ENCODE measurements at places on chromosomes 3 and 15. TPM values are rescaled to one million over a fixed set of nuclear protein-coding genes. Genes with fewer than 3 reads are reported as not detected.

GRCh38 chr3:56415652-56416051, 52.6 kb downstream of the ERC2 start:
- DNase-seq: no peak

DNA sequence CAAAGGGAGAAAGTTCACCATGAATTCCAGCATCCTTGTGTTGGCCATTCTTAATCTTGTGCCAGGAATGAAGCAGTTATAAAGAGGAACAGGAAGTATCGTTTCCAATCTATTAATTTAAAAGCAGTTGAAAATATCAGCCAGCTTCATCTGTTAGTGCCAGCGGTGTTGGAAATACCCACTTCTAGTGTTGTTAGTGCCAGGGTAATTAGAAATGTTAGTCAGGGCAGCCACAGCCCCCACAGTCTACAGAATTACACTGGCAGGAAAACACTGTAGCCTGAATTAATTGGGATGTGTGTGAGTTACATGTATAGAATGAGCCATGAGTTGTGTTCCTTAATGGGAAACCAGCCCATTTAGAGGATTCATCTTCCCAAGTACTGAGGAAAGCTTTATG, 127.8 kb downstream of the GHSR start:
- DNase-seq: no peak

DNA sequence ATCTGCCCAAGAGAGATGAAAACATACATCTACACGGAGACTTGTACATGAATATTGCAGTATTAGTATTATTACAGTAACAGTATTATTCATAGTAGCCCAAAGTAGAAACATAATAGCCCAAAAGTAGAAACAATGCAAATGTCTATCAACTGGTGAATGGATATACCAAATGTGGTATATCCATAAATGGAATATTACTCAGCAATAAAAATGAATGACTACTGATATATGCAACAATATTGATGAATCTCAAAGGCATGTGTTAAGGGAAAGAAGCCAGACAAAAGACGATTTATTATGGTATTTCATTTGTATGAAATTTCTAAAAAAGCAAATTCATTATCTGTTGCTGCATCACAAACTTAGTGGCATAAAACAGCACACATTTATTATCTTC, 23.5 kb upstream of the ZNF639 start:
- DNase-seq: no peak

GRCh38 chr3:37240170-37240945, 66.0 kb upstream of the LRRFIP2 start:
- no peak for DNase-seq

FBXL22 gene
- total RNA-seq: 0.78 TPM

ZBED2 gene
- total RNA-seq: 546 TPM

ANKUB1 gene
- not detected for total RNA-seq

All from activated T-helper 2 cell treated with anti-CD3 and anti-CD28 coated beads, Interferon-gamma antibody, Interleukin-2, Interleukin-4, amounts not matched to agents 10 μg/mL and 5 μg/mL and 100 μg/mL, durations not matched to agents 14 hours and 24 hours and 36 hours (primary cell).